ENCODE measurements at places on chromosomes 11 and 22.

DNA sequence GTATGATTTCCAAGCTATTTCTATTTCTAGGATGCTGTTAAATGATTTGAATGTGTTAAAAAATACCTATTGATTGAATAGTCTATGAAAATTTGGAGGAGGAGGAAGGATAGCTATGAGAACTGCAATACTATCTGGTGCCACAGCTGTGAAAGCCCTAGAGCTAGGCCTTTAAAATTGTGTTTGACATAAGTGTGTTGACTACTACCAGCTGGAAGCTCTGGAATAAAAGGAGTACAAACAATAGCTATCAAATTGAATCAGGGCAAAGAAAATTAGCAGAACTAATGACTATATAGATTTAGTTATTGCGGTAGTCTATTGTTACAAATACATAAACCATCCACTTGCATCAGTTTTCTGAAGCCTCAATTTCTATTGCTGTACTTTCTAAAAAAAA, 124.8 kb upstream of the CNTN5 start:
- DNase-seq: no peak

DNA sequence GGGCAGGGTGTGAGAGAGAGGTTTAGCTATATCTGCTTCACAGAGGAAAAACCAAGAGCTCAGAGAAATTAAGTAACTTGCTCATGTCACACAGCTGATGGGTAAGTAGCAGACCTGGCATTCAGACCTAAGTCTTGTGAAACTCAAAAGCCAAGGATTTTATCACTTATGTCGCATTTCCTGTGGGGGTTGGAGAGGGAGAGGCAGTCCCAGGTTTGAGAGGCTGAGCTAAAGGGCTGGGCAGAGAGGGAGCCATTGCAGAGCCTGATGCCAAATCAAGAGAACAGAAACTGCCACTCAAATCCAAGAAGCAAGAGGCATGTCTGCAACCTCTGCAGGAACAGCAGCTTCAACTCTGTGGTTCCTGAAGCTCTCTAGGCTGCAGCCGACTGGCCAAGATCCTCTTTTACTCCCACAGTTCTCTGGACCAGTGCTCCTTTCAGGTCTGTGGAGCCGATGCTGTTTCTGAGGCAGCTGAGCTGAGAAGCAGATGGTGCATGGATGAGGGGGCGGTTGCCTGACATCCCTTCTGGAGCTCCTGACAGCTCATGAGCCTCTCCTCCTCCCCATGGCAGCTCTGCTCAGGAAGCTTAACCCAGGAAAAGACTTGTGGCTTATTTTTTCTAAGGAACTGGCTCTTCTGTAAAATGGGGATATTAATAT, 47.6 kb upstream of the NAV2 start:
- DNase-seq: no peak

DNA sequence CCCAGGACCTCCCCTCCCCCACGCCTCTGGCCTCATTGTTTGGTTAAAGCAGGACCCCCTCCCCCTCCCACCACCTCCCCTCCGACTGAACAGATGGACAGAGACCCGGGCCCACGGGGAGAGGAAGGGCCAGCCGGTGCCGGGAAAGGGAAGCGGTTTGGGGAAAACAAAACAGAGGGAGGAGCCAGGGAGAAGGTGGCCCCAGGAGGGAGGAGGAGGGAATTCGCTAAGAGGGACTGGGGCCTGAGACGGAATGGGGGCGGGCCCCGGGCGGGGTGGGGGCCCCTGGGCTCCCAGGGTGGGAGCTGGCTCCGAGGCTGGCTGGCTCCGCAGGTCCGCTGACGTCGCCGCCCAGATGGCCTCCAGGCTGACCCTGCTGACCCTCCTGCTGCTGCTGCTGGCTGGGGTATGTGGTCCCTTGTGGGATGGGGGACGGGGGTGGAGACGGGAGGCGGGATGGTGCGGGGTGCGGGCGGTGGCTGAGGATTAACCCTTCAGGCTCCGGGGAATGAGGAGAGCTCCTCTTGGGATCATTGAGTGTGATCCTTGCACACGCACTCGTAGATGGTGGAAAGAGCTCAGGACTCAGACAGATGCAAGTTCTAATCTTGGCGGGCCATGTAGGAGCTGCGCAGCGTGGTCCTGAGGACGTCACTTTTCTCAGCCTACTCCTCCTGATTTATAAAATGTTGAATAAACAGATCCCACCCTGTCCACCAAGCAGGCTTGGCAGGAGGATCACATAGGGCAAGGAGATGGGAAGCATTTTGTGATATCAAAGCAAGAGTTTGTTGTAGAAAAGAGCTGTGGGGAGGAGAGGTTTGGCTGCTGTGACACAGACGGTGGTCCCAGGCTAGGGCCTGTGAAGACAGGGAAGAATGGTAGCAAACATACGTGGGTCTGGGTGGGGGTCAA, 688 bp downstream of the SERPING1 start:
- no peak for DNase-seq

GRCh38 chr11:124745270-124745834, 5.6 kb downstream of the NRGN start:
- DNase-seq: no peak

GRCh38 chr11:9120664-9121468, 29.5 kb upstream of the SCUBE2 start:
- DNase-seq: no peak

DNA sequence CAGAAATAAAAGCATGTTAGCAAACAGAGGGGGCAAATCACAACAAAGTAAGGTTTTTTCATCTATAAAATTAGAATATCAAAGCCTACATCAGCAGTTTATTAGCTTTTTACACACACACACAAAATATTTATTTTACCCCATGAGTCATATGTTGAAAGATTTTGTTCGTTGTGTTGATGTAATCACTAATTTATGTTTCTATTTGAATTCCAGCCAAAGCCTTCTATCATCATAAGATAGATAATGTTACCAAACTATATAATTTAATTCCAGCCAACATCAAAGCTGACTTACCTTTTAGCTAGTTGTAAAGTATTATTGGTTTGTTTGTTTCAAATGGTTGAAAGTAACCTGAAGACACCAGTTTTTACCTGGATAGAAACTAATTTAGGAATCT, 458.0 kb upstream of the ARHGAP42 start:
- no peak for DNase-seq

- DNase-seq: no peak
These were observed 34.7 kb upstream of the ELF5 start for GRCh38 chr11:34548278-34548677.

GRCh38 chr11:103338621-103339484, 229.6 kb downstream of the DYNC2H1 start:
- no peak for DNase-seq

DNA sequence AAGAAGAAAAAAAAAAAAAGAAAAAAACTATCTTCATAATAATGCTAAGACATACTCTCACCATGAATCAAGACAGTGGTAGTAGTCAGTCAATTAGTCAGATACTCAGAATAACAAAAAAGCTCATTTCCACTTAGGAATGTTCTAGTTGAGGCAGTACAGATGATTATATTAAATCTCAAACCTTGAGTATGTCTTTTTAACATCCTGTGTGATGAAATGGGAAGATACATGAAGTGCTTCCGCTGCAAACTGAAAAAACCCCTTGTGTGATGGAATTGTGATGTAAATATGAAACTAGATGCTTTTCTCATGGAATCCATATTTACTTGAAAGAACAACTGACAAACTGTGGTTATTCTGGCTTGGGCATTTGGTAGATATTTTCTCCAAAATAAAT, 13.7 kb downstream of the AMOTL1 start:
- DNase-seq: no peak

DNA sequence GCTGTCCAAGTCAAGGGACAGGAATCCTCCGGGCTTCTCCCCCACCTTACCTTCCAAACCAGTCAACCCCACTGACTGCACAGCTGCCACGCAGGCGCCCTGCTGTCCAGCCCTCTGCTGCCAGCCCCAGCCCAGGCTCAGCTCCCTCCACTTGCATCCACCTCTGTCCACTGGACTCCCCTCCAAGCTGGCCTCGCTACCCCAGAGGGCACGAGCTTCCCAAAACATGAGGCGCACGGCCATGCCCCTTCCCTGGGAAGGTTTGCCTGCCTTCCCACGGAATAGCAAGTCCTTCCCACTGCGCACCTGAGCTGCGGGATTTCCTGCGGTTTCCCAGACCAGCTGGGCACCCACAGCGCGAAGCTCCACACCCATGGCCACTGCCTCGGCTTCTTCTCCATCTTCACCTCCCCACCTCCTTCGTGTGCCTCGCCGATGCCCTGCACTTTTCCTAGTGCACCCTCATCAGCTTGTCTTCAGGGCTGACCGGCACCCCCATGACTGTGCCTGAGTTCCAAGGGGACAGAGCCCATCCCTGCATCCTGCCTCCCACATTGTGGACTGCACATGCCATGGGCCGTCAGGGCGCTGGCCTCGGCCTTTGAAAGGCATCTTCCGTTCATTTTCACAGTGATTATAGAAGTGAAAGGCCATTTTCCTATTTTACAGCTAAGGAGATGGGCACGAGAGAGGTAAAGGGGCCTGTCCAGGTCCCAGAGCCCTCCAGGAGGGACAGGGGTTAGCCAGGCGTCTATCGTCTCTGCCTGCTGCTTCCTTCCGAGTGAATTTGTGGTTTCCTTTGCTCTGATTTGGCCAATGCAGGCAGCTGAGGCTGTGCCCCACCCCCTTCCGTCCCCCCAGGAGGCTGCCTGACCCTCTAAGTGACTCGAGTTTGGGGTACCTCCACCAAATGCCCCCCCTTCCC, 16.4 kb downstream of the IFITM10 start:
- DNase-seq: no peak

- DNase-seq: no peak
These were observed 575.3 kb upstream of the B3GAT1 start for GRCh38 chr11:134987223-134987768.

DNA sequence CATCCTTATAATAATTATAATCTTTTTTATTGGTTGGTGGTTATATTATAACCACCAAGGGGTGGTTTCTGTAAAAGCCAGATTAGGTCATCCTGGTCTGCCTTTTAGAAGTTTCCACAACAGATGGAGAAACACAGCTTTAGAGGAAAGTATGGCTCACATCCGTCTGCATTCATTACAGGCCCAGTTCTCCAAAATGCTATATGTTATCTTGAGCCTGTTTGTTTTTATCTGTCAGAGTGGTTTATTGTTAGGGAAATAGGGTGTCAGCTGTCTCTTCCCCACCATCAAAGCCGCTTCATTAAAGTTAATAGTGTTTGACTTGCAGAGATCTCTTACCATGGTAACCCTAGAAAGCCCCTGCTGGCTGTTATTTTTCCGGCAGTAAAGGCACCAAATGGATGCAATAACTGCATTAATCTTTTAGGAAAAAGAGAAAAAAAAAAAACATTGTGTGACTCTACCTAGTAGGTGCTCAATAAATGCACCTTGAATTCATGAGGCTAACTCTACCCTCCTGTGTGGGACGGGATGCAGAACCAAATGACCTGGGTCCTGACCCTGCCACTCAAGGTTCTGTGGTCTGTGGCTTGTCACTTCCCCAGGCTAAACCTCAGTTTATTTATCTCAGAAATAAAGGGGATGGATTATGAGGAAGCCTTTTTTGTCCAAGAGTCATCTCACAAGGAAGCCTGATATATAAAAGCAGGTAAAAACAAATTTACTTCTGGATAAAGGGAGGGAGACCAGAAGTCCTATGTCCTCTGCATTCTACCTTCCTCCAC, 118.3 kb downstream of the WT1 start:
- no peak for DNase-seq

- DNase-seq: no peak
These were observed 15.6 kb downstream of the DCUN1D5 start for GRCh38 chr11:103076361-103076760.

DNA sequence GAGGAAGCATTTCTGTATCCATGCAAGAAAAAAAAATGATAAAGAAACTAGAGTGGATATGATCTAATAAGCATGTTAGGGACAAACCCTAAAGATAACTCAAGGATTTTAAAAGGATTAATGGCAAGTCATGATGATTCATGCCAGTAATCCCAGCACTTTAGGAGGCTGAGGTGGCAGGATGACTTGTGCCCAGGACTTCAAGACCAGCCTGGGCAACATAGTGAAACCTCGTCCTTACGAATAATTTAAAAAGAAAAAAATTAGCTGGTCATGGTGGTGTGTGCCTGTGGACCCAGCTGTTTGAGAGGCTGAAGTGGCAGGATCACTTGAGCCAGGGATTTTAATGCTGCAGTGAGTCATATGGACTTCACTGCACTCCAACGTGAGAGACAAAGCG, 145.5 kb upstream of the BLID start:
- no peak for DNase-seq

DNA sequence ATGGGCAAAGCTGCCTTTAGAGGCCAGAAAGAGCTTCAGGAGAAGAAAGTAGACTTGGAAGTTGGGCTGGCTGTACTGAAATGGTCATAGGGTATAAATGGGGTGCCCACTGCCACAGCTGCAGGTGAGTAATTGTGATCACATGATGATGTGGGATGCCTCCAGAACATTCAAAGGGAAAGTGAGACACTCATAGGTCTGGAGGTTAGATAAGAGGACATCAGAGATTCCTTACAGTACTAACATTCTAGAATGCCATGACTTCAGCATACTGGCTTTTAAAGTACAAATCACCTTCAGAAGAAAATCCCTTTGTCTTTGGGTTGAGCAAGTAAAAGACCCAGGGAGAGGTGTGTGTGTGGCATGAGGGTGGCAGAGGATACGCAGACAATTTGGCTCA, 419.2 kb downstream of the TENM4 start:
- no peak for DNase-seq

- peak; percentile 78 for DNase-seq
These were observed 15.6 kb downstream of the ARAP1 start for GRCh38 chr11:72736452-72737069.

GRCh38 chr11:126426820-126427749, 71.6 kb downstream of the ST3GAL4 start:
- DNase-seq: no peak

GRCh38 chr11:74004046-74004695, 4.7 kb downstream of the UCP3 start:
- no peak for DNase-seq

DNA sequence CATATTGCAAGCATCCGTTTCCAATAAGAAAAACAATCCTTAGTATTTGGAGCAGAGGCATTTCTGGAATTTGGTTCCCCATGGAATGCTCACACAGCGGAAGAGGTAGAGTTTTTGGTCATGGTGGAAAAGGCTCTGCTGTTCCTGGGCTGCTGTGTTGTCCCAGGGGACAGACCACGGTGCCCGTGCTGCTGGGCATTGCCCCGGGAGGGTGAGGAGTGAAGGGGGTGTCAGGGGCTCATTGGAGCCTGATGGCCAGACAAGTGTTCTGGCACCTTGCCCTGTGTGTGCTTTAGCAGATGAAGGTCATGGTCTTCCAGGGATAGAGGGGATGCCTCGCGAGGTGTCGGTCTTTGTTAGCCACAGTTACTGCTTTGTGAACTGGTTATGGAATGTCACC, 61.2 kb downstream of the MPPED1 start:
- no peak for DNase-seq

GRCh38 chr22:23984430-23984829, 4.5 kb downstream of the GSTT2 start:
- peak; percentile 5 for DNase-seq

GRCh38 chr11:23668324-23668723, 808.0 kb upstream of the CCDC179 start:
- DNase-seq: no peak

- DNase-seq: no peak
These were observed 12.3 kb downstream of the MRGPRG start for GRCh38 chr11:3206156-3206921.

DNA sequence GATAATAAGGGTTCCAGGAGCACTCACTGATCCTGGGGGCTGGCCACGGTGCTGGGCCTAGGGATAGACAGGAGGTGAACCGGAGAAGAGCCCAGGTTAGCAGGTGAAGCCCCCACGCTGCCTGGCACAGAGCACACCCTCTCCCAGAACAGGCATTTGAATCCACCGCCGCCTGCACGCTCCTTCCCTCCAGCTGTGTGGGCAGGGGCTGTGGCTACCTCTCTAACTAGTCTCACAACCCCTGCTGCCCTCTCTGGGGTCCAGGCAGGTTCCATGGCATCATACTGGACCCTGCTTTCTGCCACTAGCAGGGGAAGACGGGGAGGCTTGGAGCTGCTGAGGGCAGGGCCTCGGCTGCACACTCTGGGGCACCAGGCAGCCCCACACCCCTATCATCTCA, 358.0 kb downstream of the CTTN start:
- DNase-seq: no peak

All from CD8-positive, alpha-beta T cell (primary cell).